Globus pallidus (tissue), 1 donor: ENCODE measurements at places on chromosomes 4 and X.

DNA sequence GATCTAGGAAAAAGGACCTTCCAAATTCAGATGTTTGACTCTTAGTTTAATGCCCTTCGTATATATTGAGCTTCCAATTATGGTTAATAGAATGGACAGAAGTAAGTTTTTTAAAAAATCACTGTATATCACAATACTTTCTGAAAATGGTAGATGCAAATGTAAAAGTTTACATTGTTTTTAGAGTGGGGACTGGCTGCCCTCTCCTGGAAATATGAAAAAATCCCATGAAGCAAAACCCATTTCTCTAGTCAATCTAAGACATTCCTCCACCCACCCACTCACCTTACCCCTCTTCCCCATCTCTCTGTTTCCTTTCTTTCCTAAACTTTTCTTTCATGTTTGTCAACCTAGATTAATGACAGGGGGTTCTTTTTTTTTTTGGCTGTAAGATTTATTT is 134.5 kb downstream of the ARHGAP6 start:
- no peak for DNase-seq

GRCh38 chr4:162952232-162952631 is 214.5 kb downstream of the NAF1 start:
- no peak for DNase-seq

DNA sequence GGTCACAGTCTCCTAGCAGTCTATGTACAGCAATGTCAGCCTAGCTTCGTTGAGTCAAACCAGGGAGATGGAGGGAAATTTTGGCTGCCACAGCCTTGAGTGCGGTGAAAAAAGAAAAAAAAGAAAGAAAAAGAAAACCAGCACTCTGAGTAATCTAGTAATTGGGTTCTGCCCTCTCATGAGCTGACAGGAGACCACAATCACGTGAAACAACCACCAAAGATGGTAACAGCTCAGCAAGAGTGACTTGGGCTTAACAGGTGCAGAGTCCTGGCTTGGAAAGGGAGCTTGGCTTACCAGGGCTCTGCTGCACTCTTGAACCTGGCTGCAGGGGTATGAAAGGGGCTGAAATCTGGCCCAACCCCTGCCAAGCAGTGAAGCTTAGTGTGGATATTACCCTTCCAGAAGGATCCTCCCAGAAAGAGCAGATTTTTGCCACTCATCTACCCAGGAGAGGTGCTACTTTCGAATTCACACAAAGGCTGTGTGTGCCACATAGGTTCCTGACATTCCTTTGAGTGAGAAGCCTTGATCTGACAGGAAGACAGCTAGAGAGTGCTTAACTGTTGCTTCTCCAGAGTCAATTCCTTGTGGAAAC is 350.3 kb downstream of the PTTG2 start:
- DNase-seq: no peak

DNA sequence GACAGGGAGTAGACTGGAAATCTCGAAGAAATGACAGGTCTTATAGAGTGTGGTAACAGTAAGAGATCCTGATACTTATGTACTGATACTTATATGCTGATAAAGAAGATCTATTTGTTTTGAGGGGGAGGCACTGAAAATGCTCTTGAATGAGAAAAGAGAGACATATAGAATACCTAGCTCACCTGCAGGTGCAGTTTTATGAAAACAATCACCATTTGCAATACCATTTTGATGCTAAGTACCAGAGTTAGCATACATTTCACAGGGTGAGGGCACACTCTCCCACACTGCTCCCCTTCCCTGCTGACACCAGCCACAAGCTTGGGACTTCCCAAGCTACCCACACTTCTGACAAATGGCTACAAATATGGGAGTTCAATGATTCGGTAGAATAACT is 1490.1 kb upstream of the IGFBP7 start:
- no peak for DNase-seq

- DNase-seq: no peak
Measured at GRCh38 chrX:9327747-9328145, 137.1 kb upstream of the TBL1X start.

DNA sequence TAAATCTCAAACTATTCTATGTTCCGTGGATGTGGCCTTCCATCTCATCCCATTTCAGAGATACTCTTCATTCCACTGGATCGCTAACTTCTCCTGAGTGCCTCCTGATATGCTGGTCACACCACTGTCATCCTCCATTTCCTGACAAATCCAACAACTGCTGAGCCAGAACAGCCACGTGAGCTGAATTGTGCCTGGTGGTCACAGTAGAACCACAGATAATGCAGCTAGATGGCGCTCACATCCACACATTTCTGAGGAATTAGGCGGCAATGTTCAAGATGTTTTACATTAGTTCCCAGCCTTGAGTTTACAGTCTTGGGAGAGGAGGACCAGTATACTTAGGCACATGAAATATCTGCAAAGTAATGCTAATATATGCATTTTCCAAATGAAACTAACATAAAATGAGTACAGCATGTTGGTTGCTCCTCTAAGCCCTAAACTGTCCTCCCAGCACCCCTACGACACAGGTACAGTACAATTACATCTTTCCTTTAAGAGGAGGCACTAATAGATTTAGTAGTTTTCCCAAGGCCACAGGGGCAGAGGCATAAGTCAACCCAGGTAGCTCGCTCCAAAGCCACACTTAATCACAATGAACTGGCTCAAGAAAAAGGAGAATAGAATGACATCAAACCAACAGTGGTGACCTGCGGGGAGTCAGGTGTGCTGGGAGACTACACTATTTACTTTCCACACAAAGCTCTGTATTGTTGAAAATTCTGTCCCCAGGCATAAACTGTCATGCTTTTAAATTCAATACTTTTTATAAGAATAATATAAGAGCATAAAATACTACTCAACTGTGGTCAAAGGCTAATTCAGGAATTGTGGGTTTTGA is 134.2 kb downstream of the CHIC2 start:
- peak; percentile 81 for DNase-seq

- no peak for DNase-seq
Measured at GRCh38 chr4:174005422-174005821, 278.0 kb downstream of the FBXO8 start.

GRCh38 chrX:12946406-12946805 is 28.5 kb upstream of the TMSB4X start:
- DNase-seq: no peak
